ENCODE measurements at places on chromosomes 11 and 22. TPM values are rescaled to one million over a fixed set of nuclear protein-coding genes. Genes with fewer than 3 reads are reported as not detected.

SNX32 gene
- total RNA-seq: not detected

ISX gene
- not detected for total RNA-seq

- DNase-seq: no peak
These were observed 305.8 kb upstream of the NCAM1 start for GRCh38 chr11:112655371-112655770.

DNA sequence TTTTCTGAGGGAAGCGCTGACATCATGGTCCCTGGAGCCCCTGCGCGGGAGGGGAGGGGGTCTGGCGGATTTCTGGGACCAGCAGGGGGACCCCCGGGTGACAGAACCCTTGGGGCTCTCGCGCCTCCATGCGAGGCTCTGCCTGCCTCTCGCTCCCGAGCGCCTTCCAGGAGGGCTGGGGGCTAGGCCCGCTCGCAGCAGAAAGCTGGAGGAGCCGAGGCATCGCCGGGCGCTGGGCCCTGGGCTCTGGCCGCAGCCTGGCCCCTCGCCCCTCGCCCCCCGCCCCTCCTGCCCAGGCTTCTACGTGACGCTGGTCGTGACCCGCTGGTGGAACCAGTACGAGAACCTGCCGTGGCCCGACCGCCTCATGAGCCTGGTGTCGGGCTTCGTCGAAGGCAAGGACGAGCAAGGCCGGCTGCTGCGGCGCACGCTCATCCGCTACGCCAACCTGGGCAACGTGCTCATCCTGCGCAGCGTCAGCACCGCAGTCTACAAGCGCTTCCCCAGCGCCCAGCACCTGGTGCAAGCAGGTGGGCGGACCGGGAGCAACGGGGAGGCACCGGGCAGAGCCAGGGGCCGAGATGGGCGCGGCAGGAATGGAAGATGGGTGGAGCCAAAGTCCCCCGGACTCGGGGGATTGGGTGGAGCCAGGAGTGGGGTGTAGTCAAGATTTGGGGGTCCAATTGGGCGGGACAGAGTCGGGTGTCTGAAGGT, 5.4 kb downstream of the BEST1 start:
- DNase-seq: peak; percentile 52

GRCh38 chr11:83793310-83793709, 507.1 kb upstream of the CCDC90B start:
- no peak for DNase-seq

All from left lobe of liver (tissue), 2 donors.